Caco-2 (cell line): ENCODE measurements at places on chromosomes 1 and 21. TPM values are rescaled to one million over a fixed set of nuclear protein-coding genes. Genes with fewer than 3 reads are reported as not detected.

Gene LAMC1
- total RNA-seq, result 323 and 350 TPM in 2 replicates

DNA sequence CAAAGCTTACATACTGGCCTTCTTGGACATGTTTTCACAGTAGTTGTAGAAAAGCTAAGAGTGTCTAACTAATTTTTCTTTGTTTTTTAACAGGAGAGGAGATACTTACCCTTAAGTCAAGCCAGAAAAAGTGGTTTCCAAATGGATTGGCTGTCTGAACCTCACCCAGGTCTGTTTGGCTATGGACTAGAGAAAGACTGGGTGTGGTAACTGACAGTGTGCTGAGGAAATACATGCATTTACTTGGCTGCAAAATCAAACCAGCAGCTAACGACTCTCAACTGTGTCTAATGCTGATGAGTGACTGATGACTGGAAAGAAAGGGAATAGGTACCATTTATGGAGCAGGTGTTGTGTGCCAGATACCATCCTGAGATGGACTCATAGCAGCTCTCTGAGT lies 91.1 kb downstream of the MTR start:
- no peaks in the 10 kb centered on the region; the same call in none of the 2 replicates for H3K36me3 ChIP-seq
- H3K27me3 ChIP-seq, result no peaks in the 10 kb centered on the region
- H3K4me3 ChIP-seq, result no peak overlapping the region
- no peak overlapping the region for H3K27ac ChIP-seq

Gene NCF2
- 0.58 TPM in 1 of 2 replicates, not detected in the other for total RNA-seq

Gene BEND5
- total RNA-seq, result 0.57 TPM in 1 of 2 replicates, not detected in the other

DNA sequence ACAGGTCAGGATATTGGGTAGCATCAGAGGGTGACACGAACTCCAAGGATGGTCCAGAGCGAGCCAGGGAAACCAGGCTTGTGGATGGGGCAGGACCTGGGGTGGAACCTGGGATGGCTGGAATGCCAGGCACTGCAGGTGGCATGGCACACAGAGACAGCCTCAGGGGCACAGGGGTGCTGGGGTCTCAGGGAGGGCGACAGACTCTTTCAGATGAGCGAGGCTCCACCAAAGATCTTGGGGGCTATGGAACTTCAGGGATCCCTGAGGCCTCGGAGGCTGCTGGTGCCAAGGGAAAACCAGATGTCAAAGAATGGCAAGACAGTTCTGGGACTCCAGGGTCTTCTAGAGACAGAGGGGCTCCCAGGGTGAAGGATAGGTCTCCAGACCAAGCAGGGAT lies 21.4 kb downstream of the IGFN1 start:
- no peaks in the 10 kb centered on the region for H3K27me3 ChIP-seq
- H3K36me3 ChIP-seq, result no peaks in the 10 kb centered on the region
- no peak for DNase-seq
- H3K4me1 ChIP-seq, result no peaks in the 10 kb centered on the region
- H3K27ac ChIP-seq, result no peak overlapping the region

- DNase-seq, result no peak
- H3K36me3 ChIP-seq, result no peaks in the 10 kb centered on the region
- no peak overlapping the region for H3K4me3 ChIP-seq
- H3K27me3 ChIP-seq, result no peaks in the 10 kb centered on the region; the same call in 1 of the 2 replicates
These were observed 958 bp downstream of the DDR2 start for GRCh38 chr1:162633081-162633762.

Gene EEIG2
- 2.8 and 3.1 TPM in 2 replicates for total RNA-seq

DNA sequence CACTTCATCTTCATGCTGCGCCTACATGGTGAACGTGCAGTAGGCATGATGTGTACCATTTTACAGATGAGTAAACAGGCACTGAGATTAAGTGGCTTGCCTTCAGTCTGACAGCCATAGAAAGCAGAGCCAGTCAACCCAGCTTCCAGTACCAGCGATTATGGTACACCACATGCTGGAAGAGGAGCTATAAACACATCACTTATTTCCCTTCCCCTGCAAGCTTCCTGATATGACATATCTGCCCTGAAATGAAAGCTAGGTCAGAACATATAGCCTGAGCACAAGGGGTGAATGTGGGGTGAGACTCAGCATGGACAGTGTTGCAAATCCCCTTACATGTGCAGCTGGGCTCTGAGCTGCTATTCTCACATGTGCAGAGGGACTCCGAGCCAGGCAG lies 33.8 kb upstream of the IL20 start:
- H3K27ac ChIP-seq, result no peak overlapping the region
- H3K27me3 ChIP-seq, result no peaks in the 10 kb centered on the region
- no peaks in the 10 kb centered on the region for H3K36me3 ChIP-seq
- DNase-seq, result no peak
- H3K4me1 ChIP-seq, result no peaks in the 10 kb centered on the region
- no peak overlapping the region for H3K4me3 ChIP-seq

Gene S100A2
- 2.4 and 3.0 TPM in 2 replicates for total RNA-seq

Gene TAS1R2
- total RNA-seq, result not detected in 2 replicates

DNA sequence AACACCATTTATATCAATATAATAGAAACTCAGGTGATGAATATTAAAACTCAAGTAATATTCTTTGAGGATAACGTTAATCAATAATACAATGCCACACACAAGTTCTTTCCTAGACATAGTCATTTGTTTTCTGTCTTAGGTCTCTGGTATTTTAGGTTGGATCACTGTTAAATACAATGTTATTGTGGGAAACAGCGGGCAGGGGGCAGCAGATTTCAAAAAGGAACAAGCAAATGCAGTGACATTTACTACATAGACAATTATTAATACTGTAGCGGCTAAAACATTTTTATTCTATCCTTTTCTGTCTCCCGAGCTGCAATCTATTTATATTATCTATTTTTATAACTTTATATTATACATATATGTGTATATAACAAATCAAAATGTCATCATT lies 186.4 kb upstream of the ZNHIT6 start:
- H3K27me3 ChIP-seq, result no peaks in the 10 kb centered on the region
- H3K4me1 ChIP-seq, result no peaks in the 10 kb centered on the region
- no peak overlapping the region for H3K27ac ChIP-seq
- no peaks in the 10 kb centered on the region for H3K36me3 ChIP-seq
- DNase-seq, result peak; percentile 22

Gene ZSWIM5
- 0.49 and 0.54 TPM in 2 replicates for total RNA-seq

DNA sequence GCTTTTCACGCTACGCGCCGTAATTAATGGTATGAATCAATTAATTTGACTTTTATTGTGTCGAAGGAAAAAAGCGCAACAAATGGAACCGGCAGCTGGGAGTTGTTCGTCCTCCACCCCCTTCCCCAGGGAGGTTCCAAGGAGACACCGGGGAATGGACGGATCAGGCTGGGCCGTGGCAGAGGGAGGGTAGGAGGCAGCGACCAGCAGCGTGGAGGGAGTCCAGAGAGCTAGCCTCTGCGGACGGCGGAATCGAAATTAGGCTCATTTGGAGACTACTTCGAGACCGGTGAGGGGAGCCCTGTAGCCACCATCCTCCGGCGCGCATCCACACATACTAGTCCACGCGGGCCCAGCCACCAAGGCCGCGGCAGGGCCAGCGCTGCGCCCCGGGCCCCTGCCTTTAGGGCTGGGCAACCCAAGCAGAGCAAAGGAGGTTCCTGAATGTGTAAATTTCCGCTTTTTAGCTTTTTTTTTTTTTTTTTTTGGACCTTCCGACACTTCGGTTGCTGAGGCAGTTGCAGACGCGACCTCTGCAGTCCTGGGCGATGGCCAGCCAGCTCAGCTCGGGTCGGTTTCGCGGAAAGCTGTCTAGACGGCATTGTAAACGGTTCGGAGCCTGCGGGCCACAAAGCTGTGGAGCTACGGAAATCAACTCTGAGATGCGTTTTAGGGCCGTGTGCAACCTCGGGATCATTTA lies 2.2 kb upstream of the FOXD3 start:
- no peak overlapping the region for H3K27ac ChIP-seq
- no peak overlapping the region for H3K4me3 ChIP-seq
- no peaks in the 10 kb centered on the region for H3K27me3 ChIP-seq
- DNase-seq, result no peak

Gene TBX19
- total RNA-seq, result 2.8 and 3.3 TPM in 2 replicates
